ENCODE measurements at places on chromosomes 1 and 21. TPM values are rescaled to one million over a fixed set of nuclear protein-coding genes. Genes with fewer than 3 reads are reported as not detected.

DNA sequence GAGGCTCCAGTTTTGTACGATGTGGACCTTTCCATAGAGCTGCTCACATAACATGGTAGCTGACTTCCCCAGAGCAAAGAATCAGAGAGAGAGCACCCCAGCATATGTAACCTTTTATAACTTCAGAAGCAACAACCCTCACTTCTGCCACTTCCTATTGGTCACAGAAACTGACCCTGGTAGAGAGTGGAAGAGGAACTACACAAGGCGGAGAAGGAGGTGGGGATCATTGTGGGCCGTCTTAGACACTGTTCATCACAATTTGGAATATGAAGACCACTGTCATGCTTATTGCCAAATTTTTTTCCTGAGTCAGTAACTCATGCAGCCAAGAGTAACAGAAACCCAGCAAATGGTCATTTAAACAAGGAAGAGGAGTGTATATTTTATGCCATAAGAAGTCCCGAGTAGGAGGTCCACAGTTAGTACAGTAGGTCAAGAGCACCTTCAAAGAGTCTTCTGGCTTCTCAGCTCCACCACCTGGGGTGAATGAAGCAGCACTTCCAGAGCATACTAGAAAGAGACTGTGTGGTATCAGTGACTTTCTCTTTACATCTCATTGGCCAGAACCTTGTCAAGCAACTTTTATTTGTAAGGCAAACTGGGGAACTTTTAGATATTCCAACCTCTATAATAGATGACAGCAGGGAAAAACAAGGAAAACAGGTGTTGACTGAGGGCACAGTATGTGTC is 71.8 kb downstream of the ODF2L start:
- no peak for DNase-seq

GRCh38 chr1:234139966-234140365 is 233.3 kb upstream of the COA6 start:
- no peak for DNase-seq

GRCh38 chr1:109617291-109617801 is 2.1 kb downstream of the GNAT2 start:
- DNase-seq: no peak

GRCh38 chr21:41510500-41510899 is 2.5 kb upstream of the TMPRSS2 start:
- no peak for DNase-seq

GRCh38 chr21:41961753-41962152 is 7.9 kb upstream of the C2CD2 start:
- DNase-seq: no peak

- no peak for DNase-seq
Measured at GRCh38 chr1:32178380-32179192, 889 bp upstream of the TXLNA start.

GRCh38 chr1:160837558-160838205 is 25.0 kb downstream of the CD244 start:
- DNase-seq: peak; percentile 46

DNA sequence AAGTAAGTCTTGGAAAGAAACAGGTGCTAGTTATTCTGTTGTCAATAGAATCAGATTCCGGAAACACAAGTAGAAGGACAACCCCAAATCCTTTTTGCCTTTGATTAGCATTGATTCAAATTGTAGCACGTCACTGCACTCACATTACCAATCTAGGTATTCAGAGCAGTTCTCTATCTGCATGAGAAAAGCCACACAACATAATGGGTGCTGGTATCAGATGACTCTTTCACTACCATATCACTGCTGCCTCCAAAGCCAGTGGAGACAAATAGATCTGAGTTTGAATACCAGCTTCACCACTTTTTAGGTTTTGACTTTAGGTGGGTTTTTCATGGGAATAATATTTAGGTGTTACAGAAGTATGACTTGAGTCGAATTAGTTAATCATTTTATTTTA is 38.9 kb downstream of the RTCA start:
- no peak for DNase-seq

DNA sequence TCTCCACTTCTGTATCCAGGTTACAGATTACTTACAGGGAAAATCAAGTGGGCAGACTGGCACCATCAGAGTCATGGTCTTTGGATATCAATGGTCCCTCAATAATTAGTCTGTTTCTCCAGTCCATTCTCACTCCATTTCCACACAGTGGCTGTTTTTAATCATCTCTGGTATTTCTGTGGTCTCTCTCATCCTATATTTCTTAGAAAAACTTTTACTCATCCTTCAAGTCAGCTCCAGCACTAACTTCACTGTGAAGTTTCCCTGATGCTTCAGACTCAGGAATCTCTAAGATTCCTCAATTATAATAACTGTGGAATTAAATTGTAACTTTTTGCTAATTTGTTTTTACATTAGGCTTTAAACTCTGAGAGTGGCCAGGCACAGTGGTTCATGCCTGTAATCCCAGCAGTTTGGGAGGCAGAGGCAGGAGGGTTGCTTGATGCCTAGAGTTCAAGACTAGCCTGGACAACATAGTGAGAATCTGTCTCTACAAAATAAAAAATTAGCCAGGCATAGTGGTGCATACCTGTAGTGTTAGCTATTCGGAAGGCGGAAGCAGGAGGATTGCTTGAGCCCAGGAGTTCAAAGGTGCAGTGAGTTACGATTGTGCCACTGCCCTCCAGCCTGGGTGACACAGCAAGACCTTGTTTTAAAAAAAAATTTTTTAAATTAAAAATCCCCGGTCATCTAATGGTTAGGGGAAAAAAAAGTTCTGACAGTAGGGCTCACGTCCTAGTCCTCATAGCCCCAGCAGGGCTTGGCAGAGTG is 10.6 kb downstream of the CD160 start:
- DNase-seq: no peak

GRCh38 chr1:33735624-33736023 is 128.3 kb upstream of the HMGB4 start:
- DNase-seq: peak; percentile 26

DNA sequence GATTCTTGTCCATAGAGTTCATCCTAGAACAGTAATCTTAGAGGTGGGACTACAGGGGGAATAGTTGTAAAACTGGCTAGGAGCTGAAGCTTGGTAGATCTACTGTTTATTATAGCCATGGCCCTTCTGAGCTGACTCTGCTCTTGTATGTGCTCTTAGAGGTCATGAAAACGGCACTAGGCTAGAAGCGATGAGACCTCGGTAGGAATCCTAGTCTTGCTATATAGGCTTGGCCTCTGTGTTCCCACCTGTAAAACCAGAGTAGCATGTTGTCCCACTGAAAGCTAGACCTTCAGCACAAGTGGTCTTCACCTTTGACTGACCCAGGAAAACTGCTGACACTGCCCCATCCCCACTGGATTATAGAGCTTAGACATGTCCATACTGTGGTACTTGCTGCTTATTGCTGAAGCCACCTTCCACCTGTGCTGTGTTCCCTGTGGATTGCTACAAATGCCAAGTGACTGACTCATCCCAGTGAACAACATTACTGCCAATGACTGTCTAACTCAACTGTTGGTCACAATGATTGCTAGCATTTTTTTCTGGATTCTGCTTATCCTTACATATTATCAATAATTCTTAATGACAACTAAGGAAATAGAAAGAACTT is 23.0 kb upstream of the PIGC start:
- DNase-seq: no peak

DNA sequence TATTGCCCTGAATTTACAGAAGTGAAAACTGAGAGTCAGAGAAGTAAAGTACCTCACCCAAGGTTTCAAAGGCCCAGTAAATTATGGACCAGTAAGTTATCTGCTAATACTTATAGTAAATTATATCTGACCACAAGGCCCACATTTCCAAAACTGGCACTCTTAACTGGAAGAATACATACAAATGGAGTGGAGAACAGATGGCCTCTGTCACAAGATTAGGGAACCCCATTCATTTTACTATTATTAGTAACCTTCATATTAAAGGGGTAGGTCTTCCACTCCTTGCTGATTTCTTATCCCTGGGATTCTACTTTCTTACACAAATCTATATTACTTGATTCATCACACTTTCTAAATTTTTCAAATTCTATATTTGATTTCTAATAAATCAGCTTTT is 588.8 kb downstream of the NEGR1 start:
- no peak for DNase-seq

Gene CRP
- total RNA-seq: not detected

Gene S100A5
- total RNA-seq: not detected

Gene RNF186
- not detected for total RNA-seq

Gene FAM72B
- total RNA-seq: 1.5 TPM

Gene GNG4
- total RNA-seq: 0.27 TPM

Data from muscle of leg (tissue), 16 donors.